GM12864 (cell line): ENCODE measurements at places on chromosomes 11 and 22.

DNA sequence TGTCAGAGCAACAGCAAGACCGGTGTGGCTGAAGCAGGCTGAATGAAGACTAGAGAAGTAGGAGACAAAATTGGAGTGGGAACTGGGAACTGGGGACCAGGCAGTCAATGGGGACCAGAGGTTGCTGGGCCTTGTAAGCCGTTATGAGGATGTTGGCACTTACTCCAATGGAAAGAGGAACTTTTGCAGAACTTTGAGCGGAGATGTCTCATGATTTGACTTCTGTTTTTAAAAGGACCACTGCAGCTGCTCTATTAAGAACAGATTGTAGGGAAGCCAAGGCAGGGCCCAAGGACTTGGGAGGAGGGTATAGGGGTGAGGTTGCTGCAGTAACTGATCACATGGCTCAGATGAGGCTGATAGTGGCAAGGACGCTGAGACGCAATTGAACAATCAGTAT is 34.2 kb downstream of the IL18 start:
- no peak for DNase-seq

GRCh38 chr11:46202149-46202548 is 75.3 kb upstream of the CREB3L1 start:
- no peak for DNase-seq

DNA sequence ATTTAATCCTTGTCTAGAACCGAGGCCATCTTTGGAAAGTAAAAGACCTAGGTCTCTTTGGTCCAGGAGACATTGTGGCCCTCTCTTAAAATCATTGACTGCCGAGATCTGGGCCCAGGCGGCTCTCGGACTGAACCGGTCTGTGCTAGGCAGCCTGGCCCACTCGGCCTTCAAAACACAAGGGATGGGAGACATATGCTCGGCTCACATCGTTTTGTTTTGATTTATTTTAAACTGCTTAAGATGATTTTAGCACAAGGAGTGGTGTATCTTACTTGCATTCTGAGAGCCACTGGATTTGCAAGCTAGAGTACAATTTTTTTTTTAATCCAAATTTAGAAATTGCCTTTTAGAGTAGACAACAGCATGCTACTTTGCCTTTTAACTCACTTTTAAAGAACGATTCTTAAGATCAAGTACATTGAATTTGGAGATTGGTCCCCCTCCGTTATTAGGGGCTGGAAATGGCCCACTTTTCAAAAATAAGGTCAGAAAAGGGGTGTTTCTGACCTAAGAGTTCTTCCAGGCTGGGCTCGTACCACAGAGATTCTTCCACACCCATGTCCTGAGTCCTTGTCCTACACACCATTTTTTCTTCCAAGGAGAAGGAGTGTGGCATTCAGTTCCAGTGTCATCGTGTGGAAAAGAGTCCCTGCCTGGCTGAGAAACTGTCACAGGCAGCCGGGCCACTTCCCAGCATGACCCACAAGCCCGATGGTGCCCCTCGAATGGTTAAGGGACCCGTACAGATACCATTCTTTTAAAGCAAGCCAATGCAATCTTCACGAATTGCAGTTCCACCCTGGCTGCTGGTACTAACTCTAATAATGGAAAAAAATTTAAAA is 80.5 kb upstream of the WNT7B start:
- DNase-seq: no peak

GRCh38 chr22:32309585-32310251 is 47.9 kb upstream of the RFPL3 start:
- no peak for DNase-seq

GRCh38 chr11:69011624-69012091 is 1.4 kb downstream of the MRGPRF start:
- no peak for DNase-seq

DNA sequence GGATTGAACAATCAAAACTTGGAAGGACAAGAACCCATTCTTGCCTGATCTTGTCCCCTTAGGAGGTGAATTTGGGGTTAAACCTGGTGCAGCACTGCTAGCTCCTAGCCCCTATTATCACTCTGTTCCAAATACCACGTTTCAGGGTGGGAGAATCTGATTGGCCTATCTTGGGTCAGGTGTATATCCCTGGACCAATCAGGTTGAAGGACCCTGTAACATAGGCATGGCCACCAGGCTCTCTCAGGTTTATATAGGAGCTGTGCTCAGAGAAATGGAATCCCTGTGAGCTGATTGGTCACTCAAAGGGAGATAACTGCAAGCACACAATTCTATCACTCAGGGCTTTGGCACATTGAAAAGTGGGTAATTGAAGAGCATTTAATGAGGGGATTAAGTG is 26.6 kb upstream of the AMPD3 start:
- DNase-seq: no peak

- DNase-seq: no peak
These were observed 399.2 kb upstream of the NARS2 start for GRCh38 chr11:78973876-78974275.

GRCh38 chr11:12673601-12673923 is 659 bp upstream of the TEAD1 start:
- DNase-seq: no peak

DNA sequence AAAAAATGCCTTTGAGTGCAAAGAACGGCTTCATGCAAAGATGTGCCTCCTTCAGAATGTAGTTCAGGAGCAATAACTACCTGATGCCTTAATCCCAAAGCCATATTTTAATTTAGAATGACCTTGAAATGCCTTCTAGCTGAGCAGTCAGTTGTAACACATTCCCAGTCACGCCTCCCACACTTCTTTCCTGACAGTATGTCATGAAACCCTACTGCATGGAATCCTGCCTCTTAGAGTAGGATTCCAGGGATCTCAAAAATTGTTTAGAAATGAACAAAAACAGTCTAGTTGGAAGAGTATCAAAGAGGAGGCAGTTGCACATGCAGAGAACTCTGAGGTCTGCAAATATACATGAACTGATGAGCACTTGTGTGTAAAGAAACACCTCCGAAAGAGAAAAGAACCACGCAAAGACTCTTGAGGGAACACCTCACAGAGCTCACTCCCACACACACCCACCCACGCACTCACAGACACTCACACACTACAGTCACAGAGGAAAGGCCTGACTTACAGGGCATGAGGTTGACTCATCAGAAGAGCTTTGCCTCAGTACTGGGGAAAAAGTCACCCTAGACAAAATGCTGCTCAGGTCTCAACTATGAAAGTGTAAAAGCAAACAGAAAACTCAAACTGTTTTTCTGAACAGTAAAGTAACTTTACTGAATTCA is 77.4 kb downstream of the GGTLC2 start:
- peak; percentile 72 for DNase-seq

DNA sequence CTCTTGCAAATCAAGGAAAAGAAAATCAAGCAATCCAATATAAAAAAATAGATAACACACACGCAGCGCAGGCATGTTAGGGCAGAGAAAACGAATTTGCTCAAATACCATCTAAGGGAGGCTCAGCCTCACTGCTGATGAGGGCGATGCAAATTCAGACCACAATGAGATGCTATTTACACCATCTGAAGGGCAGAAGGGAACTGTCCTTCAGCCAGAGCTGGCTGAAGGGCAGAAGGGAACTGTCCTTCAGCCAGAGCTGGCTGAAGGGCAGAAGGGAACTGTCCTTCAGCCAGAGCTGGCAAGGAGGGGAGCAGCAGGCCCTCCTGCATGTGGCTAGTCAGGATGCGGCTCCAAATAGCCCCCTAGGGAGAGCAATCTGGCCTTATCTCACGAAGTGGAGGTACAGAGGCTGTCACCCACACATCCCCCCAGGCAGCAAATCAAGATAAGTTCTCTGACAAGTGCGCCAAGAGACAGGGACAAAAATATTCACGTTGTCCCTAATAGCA is 7.6 kb upstream of the SLC39A13 start:
- no peak for DNase-seq

DNA sequence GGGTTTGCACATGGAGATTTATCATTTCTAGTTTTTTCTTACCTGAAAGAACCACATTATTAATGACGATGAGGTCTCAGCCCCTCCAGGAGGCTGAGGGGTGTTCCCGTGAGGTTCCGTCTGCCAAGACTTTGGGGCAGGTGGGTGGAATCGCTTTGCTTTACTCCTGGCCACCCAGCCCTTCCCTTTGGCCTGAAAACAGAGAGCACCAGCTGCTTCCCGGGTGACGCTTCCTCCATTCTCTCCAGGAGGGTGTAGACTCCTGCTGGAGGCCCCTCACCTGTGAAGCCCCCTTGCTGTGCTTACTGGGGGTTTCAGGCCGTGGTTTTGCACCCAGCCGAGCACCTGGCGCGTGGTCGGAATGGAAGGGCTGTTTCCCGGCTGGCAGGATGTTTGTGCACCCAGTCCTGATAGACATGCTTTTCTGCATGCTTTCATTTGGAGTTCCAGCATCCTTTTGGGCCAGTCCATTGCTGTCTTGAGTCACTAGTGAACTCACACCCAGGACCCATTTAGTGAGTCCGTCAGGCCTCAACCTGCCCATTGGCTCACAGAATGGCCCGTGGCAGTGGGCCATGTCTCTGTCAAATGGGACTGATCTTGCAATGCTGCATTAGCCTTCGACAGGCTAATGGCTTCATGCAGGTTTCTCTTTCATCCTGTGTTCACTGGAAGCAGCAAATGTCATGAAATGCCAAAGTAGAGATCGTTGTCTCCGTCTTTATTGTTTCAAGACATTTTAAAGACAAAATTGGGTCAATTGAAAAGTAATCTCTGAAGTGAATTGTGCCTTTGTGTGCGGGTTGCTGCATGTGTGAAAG is 360.8 kb downstream of the TBC1D22A start:
- DNase-seq: no peak

DNA sequence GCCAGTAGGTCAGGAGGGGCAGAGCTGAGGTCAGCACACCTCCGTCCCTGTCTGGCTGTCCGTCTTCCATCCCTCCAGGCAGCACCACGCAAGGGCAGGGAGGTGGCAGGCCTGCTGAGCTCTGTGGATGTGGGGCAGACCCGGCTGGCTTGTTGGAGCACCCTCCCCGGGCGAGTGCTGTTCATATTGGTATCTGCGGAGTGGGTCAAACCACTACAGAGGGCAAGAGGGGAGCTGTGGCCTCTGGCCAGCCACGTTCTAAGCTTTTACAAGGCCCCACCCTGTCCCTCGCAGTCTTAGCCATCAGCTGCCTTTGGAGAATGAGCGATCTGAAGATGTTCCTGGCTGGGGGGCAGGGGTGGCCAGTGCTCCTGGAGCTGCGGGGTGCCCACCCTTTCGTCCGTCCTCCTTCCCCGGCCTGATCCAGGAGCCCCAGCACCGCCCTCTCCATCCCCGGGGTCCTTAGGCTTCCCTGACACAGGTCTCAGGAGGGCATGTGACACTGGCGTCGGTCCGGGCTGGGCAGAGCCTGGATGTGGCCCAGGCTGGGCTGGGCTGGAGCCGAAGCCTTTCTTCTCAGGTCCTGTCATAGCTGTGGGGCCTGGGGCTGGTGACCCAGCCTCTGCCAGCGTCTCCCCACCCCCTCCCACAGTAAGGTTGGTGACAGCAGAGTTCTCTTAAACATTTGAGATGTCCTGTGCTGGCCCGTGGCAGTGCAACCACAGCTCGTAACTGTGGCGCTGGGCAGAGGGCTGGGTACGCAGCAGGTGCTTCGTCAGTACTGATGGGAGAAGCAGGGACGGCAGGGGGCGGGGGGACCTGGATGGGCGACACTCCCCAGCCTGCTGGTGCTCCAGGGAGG is 31.7 kb upstream of the GRAMD4 start:
- no peak for DNase-seq

DNA sequence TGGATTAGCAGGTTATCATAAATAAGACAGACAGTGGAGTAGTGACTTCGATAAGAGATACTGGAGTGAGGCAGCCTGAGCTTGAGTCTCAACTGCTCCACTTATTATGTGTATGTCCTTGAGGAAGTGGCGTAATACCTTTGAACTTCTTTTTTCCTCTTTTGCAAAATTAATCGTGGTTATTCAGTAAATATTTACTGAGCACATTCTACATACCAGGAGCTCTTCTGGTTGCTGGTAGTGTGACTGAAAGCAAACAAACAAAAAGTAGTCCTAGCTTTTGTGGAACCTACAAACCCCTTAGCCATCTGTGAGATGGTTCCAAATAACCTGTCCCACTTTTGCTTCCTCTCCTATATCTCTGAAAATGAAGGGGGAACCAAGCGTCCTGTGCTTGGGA is 125.6 kb upstream of the ASPHD2 start:
- DNase-seq: no peak

DNA sequence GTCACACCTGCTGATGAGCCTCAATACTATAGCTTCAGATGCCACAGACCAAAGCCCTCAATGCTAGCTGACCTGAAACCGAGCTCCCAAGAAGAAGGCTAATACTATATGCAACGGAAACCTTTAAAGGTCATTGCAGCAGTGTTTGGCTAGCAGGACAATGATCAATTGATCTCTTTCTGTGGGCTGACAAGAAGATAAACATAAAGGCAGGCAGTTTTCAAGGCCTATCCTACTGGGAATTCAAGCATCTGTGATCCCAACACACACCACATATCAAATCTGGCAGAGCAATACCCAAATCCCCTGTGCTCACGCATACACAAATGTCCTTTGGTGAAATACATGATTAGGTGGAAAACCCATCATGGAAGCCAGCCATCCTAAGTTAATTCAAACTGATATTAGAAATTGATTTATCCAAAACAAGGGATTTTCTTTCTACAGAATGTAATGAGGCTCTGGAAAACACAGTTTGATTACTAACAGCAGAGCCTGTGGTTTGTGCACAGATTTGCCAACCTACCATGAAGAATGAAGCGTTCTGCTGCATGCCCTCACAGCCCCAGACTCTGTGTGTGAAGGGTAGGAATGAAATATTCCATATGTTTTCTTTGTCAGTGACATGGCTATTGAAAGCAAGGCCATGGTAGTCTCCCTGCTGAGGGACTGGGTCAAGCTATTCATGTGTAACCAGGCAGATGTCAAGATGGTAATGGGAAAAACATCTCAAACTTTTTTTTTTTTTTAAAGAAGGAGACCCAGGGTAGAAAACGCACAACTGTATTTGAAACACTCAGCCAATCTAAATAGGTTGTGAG is 12.2 kb downstream of the LGR4 start:
- DNase-seq: no peak

DNA sequence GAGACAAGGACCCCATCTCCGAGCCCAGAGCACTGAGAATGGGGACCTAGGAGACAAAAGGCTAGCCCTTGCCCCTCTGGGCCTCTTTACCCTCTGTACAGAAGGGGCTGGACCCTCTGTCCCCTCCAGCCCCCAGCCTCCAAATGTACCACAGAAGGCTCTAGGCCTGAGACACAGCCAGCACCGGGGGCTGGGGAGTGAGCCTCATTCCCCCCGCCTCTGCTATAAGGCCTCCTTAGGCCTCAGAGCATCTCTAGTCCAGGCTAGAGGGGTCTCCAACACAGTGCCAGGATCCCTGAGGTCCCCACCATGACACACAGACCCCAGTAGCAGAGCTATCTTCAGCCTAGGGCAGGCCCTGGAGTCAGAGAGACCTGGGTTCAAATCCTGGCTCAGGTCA is 4.8 kb downstream of the SMTN start:
- DNase-seq: no peak

DNA sequence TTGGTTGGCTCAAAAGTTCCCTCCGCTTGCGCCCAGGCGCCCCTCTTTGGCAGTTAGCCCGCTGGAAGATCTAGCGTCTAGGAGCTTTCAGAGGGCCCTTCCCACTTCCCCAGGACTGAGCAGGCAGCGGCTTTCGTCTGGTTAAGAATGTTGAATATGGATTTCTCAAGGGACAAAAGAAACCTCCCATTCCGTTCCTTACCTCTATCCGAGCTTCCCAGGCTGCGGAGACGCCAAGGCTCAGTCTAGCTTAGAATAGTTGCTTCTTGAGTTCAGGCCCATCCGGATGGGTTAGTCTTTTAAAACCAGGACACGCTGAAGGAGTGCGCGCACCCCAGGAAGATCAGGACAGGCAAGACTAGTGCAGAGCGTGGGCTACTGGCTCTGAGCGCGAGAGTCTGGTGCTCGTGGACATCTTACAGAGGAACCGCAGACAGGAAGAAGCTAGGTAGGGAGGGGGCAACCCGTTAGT is 1.6 kb downstream of the NELL1 start:
- no peak for DNase-seq
